ENCODE measurements at places on chromosomes 13 and 19.
A peak's percentile ranks its signal among the peaks of the same experiment; 100 is the strongest.

DNA sequence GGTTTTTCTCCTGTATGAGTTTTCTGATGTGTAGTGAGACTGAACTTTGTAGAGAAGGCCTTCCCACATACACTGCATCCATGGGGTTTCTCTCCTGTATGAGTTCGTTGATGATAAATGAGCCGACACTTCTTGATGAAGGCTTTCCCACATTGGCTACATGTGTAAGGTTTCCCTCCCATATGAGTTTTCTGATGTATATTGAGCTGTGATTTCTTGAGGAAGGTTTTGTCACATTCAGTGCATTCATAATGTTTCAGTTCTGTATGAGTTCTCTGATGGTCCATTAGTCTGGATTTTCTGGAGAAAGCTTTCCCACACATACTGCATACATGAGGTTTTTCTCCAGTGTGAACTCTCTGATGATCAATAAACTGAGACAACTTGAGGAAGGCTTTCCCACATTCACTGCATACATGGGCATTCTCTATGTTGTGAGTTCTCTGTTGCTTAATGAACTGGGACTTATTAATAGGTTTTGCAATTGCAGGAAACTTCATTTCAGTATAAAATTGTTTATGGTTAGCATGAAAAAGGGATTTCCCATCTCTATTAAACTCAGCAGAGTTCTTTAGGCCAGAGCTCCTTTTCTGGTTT lies 7.5 kb upstream of the ZNF350 start:
- DNase-seq, result no peak

GRCh38 chr13:92473765-92474475 lies 752.7 kb upstream of the GPC6 start:
- DNase-seq, result no peak

GRCh38 chr13:78020861-78021260 lies 102.2 kb upstream of the EDNRB start:
- DNase-seq, result peak; percentile 65

GRCh38 chr19:48659768-48660167 lies 13.0 kb downstream of the NTN5 start:
- DNase-seq, result no peak

DNA sequence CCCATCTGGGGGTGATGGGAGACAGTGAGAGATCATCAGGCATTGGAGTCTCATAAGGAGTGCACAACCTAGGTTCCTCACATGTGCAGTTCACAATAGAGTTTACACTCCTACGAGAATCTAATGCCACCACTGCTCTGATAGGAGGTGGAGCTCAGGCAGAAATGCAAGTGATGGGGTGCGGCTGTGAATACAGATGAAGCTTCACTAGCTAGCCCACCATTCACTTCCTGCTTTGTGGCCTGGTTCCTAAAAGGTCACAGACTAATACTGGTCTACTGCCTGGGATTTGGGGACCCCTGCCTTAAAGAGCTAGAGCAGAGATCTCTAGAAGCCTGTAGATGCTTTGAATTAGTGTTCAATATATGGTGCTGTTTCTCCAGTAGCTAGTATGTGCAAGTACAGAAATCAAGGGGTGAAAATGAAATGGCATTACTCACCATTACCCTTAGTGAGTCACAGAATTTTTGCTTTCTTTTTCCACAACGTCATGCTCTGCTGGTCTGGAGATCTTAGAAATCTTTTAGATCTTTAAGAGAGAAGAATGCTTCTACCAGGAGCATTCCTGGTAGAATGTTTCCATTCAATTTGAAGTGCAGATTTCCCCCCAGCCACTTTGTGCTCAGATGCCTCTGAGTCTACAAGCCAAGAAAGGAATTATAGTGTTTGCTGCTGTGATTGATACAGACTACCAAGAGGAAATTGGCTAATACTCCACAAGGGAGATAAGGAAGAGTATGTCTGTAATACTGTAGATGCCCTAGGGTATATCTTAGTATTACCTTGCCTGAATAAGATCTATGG lies 2301.2 kb downstream of the PCDH9 start:
- DNase-seq, result peak; percentile 9

GRCh38 chr19:55675661-55676354 lies 782 bp downstream of the EPN1 start:
- no peak for DNase-seq

- DNase-seq, result no peak
Observed at GRCh38 chr13:23987331-23987894, 90.1 kb upstream of the C1QTNF9B start.

GRCh38 chr13:60944016-60944415 lies 471.6 kb downstream of the PCDH20 start:
- DNase-seq, result no peak

- no peak for DNase-seq
Observed at GRCh38 chr13:46010148-46010547, 42.4 kb downstream of the ZC3H13 start.

GRCh38 chr19:45820413-45821102 lies 5.5 kb upstream of the RSPH6A start:
- no peak for DNase-seq

GRCh38 chr19:38769635-38770211 lies 3.6 kb downstream of the LGALS7 start:
- DNase-seq, result peak; percentile 78

- no peak for DNase-seq
Observed at GRCh38 chr13:31049083-31049482, 112.6 kb downstream of the HSPH1 start.

DNA sequence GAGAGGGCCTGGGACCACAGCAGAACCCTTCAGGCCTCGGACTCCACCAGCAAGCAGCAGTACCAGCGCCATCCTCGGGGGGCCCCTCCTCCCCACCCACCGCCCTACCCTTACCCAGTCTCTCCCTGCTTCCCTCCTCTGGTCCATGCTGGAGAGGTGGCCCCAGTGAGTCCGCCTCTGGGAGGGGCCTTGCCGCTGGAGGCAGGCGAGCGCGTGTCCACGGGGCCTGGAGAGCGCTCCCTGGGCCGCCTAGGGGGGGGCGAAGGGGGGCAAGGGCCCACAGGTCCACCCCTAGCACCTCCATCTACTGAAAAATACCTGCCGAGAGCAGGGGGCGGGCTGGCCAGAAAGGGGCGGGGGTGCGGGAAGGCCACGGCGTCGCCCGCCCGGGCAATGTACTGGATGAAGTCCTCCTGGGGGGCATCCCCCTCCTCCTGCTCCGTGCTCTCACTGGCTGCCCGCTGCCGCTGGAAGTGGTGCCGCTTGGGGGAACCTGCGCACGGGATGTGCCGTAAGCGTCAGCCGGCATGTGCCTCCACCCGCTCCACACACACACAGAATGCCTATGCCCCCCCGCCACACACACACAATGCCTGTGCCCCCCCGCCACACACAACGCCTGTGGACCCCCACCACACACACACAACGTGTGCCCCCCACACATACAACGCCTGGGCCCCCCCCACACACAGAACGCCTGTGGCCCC lies 6.9 kb downstream of the CBARP start:
- DNase-seq, result peak; percentile 71

GRCh38 chr13:113786262-113786841 lies 27.3 kb downstream of the TMEM255B start:
- DNase-seq, result no peak

- peak; percentile 31 for DNase-seq
Observed at GRCh38 chr19:49852631-49853126, 1.7 kb downstream of the PTOV1 start.

DNA sequence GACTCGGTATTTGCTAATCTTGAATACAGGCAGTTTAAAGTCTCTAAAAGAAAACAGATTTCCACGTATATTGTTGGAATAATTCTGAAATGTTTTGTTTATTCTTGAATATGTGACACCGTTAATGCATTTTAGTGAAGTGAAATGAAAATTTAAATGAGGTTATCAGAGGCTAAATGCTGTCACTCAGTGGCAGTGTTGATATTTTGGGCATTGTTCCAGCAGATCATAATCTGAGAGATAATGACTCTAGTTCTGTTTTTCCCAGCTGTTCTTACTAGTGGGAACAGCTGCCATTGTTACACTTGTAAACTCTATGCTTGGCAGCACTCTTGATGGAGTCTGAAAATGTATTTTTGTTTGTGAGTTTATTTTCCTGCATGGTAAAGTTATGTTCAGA lies 365.6 kb upstream of the SLC10A2 start:
- no peak for DNase-seq

DNA sequence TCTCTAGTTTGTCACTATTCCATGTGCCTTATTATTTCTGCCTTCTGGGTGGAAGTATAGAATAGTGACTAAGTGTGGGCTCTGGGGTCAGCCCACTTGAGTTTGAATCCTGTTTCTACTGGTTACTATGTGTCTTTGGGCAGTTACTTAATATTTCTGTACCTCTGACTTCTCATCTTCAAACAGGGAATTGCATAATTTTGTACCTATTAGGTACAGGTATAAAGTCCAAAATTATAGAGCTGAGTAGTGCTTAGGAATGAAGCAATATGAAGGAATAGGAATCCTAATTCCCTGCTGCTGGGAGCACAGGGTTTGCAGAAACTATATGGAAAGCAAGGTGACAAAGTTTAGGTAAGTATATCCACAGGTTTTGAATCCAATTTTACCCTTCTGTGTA lies 564.5 kb downstream of the GPC5 start:
- no peak for DNase-seq

DNA sequence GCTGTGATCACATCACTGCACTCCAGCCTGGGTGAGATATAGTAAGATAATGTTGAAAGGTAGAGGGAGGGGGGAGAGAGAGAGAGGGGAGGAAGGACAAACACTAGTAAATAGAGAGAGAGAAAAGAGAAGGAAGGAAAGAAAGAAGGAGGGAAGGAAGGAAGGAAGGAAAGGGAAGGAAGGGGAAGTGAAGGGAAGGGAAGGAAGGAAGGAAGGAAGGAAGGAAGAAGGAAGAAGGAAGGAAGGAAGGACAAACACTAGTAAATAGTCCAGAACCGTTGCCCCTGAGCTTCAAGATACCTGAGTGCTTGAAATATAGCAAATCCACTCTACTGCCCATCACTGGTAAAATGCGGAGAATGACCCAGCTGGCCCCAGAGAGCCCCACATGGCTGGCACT lies 156.5 kb upstream of the ZNF507 start:
- DNase-seq, result no peak

- no peak for DNase-seq
Observed at GRCh38 chr13:101661839-101662238, 209.4 kb downstream of the ITGBL1 start.

- DNase-seq, result peak; percentile 69
Observed at GRCh38 chr19:17339088-17339741, 1.9 kb downstream of the GTPBP3 start.

GRCh38 chr19:14148751-14149410 lies 12.5 kb upstream of the ASF1B start:
- no peak for DNase-seq

DNA sequence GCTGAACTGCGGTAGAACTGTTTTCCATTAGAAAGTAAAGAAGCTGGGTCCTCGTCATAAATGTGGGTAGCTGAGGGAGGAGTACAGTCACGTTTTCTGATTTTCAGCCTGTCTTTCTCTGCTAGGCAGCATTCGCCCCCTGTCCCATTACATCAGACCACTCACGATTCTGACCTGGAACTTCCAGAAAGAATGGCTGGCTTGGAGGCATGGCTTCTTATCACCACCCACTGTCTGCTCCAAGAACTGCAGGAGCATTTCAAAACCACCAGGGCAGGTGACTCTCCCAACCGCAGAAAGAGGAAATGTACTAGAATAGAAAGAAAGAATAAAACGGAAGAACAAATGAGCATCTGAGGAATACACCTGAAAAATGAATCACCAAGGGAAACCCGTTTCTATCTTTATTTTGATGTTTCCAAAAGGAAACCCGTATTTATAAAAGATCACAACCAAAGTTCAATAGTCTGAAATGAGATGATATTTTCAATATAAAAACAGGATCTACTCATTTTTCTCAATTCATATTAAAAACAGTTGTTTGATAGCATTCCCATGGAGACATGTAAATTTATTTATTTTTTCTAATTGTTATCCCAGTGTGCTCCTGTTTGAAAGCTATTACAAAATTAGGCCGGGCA lies 22.1 kb upstream of the POMP start:
- DNase-seq, result peak; percentile 86

DNA sequence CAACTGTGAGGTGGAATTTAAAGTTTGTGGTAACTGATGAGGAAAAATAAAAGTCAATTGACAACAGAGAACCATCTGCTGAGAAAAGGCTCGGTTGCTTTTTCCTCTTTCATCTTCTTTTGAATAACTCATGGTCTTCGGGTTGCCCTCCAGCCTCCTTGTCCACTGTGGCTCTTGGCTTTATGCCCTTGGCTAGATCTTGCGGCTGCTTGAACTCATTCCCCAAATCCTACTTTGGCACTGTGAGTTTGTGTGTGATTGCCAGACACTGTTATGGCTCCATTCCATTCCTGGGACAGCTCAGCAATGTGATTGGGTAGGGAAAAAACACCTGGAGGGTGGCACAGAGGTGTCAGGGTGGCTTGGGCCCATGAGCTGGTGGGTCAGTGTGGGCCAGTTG lies 387.4 kb downstream of the DLEU7 start:
- DNase-seq, result no peak

GRCh38 chr13:65915195-65915594 lies 1314.9 kb downstream of the PCDH9 start:
- DNase-seq, result no peak

DNA sequence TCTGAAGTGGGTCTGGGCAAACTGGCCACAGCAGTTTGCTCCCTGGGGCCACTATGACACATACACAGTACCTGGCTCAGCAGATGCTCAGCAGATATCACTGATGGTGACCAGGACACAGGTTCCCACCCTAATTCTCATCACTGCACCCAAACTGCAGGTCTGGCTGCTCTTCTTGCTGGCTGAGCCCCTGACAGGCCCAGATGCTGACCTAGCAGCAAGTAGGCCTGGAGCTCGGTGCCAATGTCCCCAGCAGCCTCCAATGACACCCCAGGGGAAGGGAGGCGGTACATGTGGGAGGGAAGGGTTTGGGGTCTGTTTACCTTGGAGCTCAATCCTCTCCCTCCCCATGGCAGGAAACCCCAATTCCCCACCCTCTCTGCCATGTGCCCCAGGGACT lies 5.1 kb downstream of the UBE2S start:
- DNase-seq, result no peak

DNA sequence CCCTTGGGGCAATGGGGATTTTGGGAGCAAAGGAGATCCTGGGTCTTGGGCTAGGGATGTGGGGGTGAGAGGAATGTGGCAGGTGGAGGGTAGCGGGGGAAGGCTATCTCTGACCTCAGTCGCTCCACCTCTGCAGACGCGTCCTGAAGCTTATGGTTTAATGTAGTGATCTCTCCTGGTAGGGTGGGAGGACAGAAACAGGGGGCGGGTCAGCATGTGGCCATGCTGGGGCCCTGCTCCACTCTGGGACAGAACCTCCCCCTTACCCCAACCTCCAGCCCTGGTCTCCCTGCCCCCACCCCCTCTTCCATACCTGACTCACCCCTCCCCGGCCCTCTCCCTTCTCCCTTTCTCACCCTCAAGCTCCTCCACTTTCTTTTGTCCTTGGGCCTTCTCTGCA lies 1.4 kb downstream of the BST2 start:
- DNase-seq, result no peak

GRCh38 chr19:48836089-48837017 lies at the start of gene HSD17B14:
Gene HSD17B14, minus strand, starts transcription at chr19:48836491. Its CDS starts 80 bp downstream, at chr19:48836411.
- peak; percentile 89 for DNase-seq

DNA sequence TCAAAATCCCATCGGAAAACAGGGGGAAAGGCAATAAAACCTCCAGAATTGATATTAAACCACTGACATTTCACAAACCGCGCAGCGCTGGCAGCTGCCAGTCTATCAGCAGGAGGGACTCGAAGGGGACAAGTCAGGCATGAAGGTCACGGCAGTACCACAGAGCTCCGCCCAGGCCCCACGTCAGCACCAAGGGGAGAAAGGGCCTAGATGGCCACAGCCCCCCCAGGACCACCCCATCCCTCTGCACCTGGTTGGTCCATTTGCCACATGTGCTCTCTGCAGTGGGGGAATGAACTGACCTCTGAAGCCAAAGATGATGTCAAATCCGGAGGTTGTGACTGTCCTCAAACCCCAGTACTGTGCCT lies 9.5 kb upstream of the VSTM2B start:
- DNase-seq, result no peak

GRCh38 chr13:50189450-50189849 lies 174.2 kb downstream of the KCNRG start:
- DNase-seq, result no peak
